ENCODE measurements at places on chromosomes 1 and 21. TPM values are rescaled to one million over a fixed set of nuclear protein-coding genes. Genes with fewer than 3 reads are reported as not detected.

The TFAP2E gene
- total RNA-seq: 1.0 TPM

The SLC25A33 gene
- 12.9 TPM for total RNA-seq

The GJA8 gene
- not detected for total RNA-seq

The ATF3 gene
- 59.0 TPM for total RNA-seq

The AUNIP gene
- total RNA-seq: 7.4 TPM

The CD84 gene
- 27.6 TPM for total RNA-seq

The CHAF1B gene
- 30.8 TPM for total RNA-seq

GRCh38 chr21:39581414-39581813, 31.3 kb upstream of the B3GALT5 start:
- no peak for DNase-seq

- DNase-seq: no peak
Measured at GRCh38 chr1:89087241-89087640, 22.2 kb upstream of the GBP1 start.

- no peak for DNase-seq
Measured at GRCh38 chr1:229221106-229222019, 49.5 kb upstream of the RAB4A start.

DNA sequence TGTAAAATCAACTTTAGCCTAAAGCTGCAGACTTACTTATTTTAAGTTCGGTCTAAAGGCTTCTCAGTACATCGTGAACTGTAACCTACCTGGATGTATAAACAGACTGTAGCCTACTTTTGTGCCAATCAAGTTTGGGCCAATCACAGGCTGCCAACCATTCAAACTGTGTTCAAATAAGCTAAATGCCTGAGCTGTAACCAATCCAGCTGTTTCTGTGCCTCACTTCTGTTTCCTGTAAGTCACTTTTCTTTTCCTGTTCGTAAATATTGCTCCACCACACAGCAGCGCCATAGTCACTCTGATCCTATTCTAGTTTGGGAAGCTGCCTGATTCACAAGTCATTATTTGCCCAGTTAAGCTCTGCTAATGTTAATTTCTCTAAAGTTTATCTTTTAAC, 37.5 kb upstream of the SLAMF9 start:
- DNase-seq: no peak

- DNase-seq: no peak
Measured at GRCh38 chr1:114215436-114215835, 61.8 kb upstream of the SYT6 start.

DNA sequence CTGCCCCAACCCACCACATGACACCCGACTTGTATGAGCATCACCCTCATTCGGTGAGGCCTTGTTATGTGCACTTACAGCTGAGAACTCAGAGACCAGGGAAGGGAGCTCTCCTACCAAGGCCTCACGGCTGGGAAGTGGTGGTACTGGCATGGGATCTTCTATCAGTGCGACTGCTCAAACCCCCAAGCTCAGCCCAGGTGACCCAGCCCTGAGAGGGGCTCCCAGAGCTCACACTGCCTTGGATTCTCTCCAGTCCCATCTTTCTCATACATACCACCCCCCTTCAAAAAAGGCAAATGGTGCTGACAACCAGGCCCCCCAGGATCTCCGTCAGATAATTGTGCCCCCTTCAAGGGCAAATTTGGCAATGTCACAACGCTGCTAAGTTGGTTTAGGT, 777 bp upstream of the PLA2G2F start:
- DNase-seq: no peak

DNA sequence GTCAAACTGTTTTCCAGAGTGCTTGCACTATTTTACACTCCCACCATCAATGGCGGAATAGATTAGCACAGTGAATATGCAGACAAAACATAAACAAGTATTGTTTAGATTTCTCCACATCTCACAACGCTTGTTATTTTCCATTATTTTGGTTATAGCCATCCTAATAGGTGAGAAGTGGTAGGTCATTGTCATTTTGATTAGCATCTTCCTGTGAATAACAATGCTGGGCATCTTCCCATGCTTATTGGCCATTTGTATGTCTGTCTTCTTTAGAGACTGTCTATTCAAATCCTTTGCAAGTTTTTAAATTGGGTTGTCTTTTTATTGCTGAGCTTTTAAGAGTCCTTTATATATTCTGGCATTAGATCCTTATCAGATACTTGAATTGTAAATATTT, 54.7 kb downstream of the LRRC71 start:
- no peak for DNase-seq

GRCh38 chr1:54274448-54274847, 74.5 kb downstream of the MRPL37 start:
- no peak for DNase-seq

DNA sequence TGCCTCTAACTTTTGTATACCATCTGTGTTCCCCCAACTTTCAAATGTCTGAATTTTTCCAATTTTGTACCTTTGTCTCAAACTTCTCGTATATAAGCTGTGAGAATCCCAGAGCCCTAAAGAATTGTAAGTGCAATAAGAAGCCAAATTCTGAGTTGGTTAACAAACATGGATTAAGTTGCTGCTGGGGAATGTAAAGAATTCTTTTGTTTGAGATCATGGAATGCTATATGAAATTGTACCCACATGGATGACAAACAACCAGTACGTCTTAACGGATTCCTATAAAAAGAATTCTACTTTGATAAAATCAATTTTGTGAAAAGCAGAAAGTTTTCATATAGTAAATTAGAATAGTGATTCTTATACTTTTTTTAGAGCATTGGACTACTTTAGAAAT, 72.4 kb upstream of the CYP2J2 start:
- no peak for DNase-seq

DNA sequence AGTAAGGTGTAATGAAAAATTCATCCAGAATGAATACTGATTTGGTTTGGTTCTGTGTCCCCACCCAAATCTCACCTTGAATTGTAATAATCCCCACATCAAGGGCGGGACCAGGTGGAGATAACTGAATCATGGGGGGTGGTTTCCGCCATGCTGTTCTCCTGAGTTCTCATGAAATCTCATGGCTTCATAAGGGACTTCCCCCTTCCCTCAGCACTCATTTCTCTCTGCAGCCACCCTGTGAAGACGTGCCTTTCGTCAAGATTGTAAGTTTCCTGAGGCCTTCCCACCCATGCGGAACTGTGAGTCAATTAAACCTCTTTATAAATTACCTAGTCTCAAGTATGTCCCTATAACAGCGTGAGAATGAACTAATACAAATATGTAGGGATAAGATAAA, 5.5 kb upstream of the SYNJ1 start:
- no peak for DNase-seq

DNA sequence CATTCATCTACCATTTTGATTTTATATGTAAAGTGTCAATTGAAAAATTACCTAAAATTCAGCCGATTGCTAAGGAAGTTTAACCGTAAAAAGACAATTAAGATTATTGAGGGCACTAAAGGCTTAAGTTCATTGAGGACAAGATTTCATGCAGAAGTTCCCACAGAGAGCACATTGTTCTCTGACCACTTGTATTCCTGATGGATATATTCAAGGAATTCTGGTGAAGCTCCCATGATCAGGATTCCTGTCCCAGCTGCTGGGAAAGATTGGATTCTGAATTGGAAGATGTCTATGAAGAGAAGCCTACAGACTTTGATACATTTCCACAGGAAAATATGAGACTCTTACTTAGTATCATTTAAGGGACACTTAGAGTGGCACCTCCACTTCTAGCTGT, 209.2 kb upstream of the KCTD3 start:
- DNase-seq: no peak
